Right lung (tissue), 10 donors: ENCODE measurements at places on chromosomes 2 and 18.

GRCh38 chr18:60905699-60906098 lies 427.5 kb upstream of the CDH20 start:
- DNase-seq = no peak

DNA sequence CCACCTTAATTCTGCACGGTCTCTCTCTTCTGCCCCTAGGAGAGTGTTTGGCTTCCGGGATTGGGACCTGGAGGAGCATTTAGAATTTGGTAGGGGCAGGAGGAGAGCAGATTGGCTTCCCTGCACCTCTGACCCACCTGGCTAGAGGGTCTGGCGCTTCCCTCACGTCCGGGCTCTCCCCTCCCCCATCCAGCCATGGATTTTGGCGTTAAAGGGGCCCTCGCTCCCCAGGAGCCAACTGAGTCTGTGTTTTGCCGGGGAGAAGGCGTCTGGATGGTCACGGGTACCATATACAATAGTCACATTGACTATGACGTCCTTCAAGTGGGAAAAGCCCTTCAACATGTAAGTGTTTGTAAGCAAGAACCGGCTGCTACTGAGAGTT lies 6.6 kb downstream of the HOXD3 start:
- DNase-seq = no peak

DNA sequence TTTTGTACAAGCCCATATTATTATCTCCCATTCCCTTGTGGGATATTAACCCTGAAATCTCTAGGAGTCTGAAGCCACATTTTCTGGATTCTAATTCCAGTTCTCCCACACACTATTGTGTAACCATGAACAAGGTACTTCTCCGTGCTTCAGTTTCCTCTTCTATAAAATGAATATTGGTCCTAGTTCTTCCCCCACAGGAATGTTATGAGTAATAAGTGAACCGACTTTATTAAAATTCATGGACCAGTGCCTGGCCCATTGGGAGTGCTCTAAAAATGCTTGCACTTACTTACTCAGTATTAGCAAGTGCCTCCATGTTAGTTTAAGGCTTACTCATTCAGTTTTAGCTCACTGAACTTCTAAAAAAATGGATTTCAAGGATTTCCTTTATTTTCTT lies 1.4 kb upstream of the ACMSD start:
- no peak for DNase-seq

GRCh38 chr2:12005886-12006681 lies 259.7 kb downstream of the LPIN1 start:
- peak; percentile 43 for DNase-seq

GRCh38 chr2:104432991-104433390 lies 420.9 kb upstream of the POU3F3 start:
- no peak for DNase-seq

DNA sequence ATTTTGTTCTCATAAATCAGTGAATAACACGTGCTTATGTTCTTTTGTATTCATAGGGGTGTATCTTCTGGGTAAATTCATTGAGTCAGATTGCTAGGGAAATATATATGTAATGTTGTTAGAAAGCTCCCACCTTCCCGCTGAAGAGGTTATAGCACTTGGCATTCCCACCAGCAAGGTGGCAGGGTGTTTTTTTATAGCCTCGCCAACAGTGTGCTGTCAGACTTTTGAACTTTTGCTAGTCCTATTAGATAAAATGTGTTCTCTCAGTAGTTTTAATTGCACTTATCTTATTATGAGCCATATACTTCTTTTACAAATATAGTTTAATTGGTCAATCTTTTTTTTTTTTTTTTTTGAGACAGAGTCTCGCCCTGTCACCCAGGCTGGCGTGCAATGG lies 31.0 kb downstream of the MRPS9 start:
- no peak for DNase-seq

- DNase-seq = no peak
Measured at GRCh38 chr2:178514664-178515063, 34.4 kb downstream of the PLEKHA3 start.

- no peak for DNase-seq
Measured at GRCh38 chr2:160392201-160392600, 101.4 kb downstream of the RBMS1 start.

- DNase-seq = no peak
Measured at GRCh38 chr2:190352668-190353536, 9.5 kb downstream of the INPP1 start.

- no peak for DNase-seq
Measured at GRCh38 chr2:59461127-59461526, 1092.3 kb downstream of the BCL11A start.

DNA sequence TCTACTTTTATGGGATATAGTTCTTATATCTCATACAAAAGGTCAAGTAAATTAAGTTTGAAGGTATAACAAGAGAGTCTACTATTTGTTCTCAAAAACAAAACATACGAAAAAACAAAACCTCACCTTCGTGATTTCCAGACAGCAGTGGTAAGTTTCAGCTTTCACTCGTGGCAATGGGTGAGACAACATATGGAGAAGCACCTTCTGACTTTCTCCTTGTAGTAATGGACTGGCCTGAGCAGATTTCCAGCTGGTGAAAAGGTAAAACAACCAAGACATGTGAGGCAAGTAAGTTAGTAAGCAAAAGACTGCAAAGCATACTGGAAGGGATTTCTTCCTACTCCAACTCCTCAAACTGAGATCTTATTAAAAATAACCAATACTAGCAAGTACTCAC lies 39.6 kb downstream of the RTTN start:
- DNase-seq = no peak

DNA sequence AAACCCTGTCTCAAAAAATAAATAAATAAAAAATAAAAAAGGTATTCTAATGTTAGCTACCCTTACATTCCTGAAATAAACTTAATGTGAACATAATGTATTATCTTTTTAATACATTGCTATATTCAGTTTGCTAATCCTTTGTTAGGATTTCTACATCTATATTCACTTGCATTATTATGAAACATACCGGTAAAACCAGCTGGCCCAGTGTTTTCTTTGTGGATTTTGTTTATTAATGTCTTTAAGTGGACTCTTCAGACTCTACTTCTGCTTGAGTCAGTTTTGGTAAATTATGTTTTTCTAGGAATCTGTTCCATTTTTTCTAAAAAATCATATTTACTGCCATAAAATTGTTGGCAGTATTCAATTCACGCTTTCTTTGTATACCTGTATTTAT lies 34.5 kb downstream of the PTPN2 start:
- peak; percentile 27 for DNase-seq

DNA sequence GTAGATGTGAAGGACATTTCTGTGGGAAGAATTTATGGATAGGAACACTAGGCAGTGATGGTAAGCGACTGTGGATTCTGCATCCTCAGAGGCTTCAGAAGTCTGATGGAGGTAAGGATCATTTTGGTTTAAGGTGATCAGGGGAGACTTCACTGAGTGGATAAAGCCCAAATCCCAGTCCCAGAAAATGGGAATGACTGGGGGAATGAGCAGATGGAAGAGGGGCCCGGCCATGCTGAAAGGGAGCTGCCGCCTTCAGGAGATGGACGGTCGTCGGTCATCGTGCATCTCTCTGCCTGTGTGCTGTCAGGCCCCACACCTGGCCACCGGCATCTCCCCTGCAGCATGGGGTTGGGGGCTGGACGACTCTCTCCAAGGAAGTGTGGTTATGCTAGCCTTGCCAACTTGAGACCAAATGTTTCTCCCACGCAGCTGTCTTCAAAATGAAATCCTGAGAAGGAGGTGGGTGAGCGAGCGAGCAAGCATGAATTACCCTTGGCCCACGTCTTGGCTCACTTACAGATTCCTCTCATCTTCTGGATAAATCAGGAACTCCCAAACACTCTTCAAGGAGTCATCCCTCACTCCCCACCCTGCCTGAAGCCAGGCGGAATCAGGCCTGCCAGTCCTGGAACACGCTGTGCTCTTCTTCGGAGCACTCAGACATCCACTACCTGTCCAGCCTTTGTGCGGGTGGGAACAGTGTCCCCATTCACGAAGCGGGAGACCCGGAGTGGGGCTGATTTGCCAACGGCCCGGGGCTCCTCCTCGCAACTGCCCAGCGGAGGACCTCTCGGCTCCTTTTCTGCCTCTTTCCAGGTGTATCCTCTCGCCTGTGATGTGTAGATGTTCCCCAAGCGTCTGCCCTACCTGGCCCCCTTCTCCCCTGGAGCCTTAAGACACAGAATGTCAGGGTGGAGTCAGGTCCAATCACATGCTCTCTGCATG lies 85.6 kb downstream of the PRKCE start:
- DNase-seq = no peak

- DNase-seq = no peak
Measured at GRCh38 chr2:234615643-234616356, 118.9 kb upstream of the ARL4C start.

DNA sequence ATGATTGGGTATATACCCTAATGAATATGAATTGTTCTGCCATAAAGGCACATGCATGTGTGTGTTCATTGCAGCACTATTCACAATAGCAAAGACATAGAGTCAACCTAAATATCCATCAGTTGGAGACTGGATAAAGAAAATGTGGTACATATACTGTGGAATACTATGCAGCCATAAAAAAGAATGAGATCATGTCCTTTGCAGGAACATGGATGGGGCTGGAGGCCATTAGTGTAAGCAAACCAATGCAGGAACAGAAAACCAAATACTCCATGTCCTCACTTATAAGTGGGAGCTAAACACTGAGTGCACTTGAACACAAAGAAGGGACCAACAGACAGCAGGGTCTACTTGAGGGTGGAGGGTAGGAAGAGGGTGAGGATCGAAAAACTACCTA lies 43.2 kb downstream of the TTC39C start:
- no peak for DNase-seq

DNA sequence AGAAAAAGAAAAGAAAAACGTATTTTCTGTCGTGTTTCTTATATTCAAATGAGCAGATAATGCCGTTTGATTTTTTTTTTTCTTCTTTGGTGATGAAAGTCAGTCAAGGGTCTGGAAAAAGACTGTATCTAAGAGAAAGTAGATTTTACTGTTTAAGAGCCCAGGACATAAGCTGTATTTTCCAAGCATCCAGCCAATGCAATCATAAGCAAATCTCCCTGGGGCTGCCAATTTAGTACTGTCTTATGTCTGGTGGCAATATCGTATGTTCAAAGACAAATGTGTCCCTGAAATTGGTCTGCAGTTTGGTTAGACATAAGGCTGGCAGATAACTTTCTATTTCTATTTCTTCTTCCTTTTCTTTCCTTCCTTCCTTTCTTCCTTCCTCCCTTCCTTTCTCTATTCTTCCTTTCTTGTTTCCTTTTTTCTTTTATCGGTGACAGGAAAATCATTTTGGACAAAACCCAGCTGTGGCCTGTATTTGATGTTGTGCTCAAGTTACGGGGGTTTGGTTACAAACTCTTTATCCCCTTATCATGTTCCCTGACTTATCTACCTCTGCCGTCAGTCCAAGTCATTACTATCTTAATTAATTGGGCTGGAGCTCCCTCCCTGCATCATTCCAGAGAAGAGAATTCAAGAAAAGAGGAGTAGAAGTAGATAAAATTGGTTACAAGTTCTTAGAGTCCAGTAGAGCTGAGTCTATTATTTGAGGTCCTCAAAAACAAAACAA lies 683.4 kb upstream of the FSHR start:
- no peak for DNase-seq

GRCh38 chr2:44941551-44942234 lies at the start of gene SIX3:
Gene SIX3 (plus strand): TSS chr2:44941702. CDS start chr2:44942105, 403 bp downstream.
- no peak for DNase-seq

DNA sequence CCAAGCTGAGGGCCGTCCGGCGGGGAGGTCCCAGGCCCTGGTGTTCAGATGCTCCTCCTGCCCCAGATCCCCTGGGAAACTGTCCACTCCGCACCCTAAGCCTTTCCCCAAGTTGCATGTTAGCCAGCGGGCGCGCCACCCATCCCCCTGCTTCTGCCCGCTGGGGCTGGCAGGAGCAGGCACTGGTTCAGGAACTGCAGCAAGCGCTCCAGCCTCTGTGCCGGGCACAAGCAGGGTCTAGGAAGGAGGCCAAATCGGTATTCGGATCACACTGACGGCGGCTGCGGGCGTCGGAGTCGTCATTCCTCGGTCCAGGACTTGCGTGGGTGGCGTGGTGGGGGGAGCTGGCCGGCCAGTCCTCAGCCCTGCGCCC lies 53.7 kb downstream of the FAM168B start:
- DNase-seq = no peak

GRCh38 chr2:28430788-28431418 lies 38.2 kb downstream of the FOSL2 start:
- no peak for DNase-seq

- no peak for DNase-seq
Measured at GRCh38 chr2:75764611-75765010, 53.9 kb upstream of the GCFC2 start.

GRCh38 chr2:134325696-134326095 lies 71.8 kb downstream of the MGAT5 start:
- no peak for DNase-seq
